Mesothelial cell of epicardium (in vitro differentiated cells): ENCODE measurements at places on chromosomes 7 and 10.

DNA sequence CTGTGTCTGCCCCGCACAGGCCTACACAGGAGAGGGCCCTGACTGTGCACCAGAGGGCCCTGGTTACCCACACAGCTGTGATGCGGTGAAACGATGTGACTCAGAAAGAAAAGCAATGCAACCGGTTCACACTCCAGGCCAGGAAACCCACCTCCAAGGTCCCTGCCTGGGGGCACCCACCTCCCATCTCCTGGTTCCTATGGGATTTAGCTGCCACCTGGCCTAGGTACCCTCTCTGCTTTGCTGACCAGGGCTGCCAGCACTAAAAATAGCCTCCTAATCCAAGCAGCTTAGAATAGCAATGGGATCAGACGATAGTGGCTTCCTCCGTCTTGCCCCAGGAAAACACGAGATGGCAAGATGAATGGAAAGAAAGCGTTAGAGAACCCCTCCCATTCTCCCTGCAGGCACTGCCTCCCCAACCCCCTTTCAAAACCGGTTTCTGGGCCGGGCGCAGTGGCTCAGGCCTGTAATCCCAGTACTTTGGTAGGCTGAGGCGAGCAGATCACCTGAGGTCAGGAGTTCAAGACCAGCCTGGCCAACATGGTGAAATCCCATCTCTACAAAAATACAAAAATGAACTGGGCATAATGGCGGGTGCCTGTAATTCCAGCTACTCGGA, 12.4 kb downstream of the RBP3 start:
- no peaks in the 10 kb centered on the region for H3K4me1 ChIP-seq
- no peak for DNase-seq
- no peak overlapping the region for H3K27ac ChIP-seq
- no peak overlapping the region for H3K4me3 ChIP-seq
- no peaks in the 10 kb centered on the region for H3K36me3 ChIP-seq
- no peaks in the 10 kb centered on the region for H3K27me3 ChIP-seq

- no peak for DNase-seq
- H3K27me3 ChIP-seq = no peaks in the 10 kb centered on the region
- peaks cover 5% of the 10 kb centered on the region for H3K36me3 ChIP-seq
- no peak overlapping the region for H3K4me3 ChIP-seq
Measured at GRCh38 chr10:90051053-90051452, 349.7 kb downstream of the KIF20B start.

- no peak for DNase-seq
- H3K36me3 ChIP-seq = no peaks in the 10 kb centered on the region
- no peak overlapping the region for H3K4me3 ChIP-seq
- H3K4me1 ChIP-seq = peaks cover 48% of the 10 kb centered on the region
- no peaks in the 10 kb centered on the region for H3K27me3 ChIP-seq
- H3K27ac ChIP-seq = peak overlapping the region; percentile 89
Measured at GRCh38 chr10:5619362-5620211, 46.8 kb downstream of the ASB13 start.

DNA sequence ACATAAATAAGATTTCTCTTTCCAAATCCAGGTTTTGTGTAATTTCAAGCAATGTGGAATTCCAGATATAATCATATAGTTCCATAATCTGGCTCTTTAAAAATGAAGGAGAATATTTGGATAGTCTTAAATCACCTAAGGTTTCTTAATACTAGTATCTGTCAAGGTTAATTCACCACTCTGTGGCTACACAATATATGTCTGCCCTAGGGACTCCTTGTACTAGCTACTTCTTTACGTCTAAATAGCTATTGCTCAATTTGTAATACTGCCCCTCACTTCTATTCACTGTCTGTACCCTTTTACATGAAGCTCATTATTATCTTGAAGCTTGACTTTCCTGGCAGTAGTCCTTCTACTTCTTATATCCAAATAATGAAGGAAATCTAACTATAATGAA, 47.2 kb downstream of the CACNA2D1 start:
- H3K27me3 ChIP-seq = no peaks in the 10 kb centered on the region
- H3K4me3 ChIP-seq = no peak overlapping the region
- no peak overlapping the region for H3K27ac ChIP-seq

DNA sequence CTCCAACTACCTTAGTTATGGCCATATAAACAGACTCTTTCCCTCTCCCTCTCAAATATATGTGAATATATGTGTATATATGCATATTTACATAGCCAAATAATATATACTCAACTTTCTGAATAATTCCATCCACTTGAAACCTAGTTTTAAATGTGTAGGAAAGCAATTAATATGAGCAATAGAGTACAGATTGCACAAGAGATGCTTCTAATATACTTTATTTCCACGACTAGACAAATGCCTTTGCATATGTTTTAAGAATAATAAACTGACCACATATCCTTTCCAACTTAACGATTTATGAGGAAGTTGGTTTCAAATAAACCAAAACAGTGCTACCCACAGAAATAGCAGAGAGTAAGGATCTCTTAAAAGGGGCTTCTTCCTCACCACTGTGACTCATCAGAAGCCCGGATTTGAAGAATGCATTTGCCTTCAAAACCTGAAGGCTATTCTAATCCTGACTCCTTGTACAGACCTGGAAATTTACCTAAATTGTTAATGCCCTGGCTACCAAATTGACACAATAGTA, 266.3 kb downstream of the AHR start:
- H3K27me3 ChIP-seq = no peaks in the 10 kb centered on the region
- H3K4me1 ChIP-seq = peaks cover 7% of the 10 kb centered on the region
- no peak for DNase-seq
- peaks cover 3% of the 10 kb centered on the region for H3K36me3 ChIP-seq
- no peak overlapping the region for H3K4me3 ChIP-seq

GRCh38 chr10:118922226-118922625, 107.3 kb upstream of the NANOS1 start:
- no peaks in the 10 kb centered on the region for H3K36me3 ChIP-seq
- peaks cover 8% of the 10 kb centered on the region for H3K4me1 ChIP-seq
- no peak for DNase-seq
- H3K27me3 ChIP-seq = no peaks in the 10 kb centered on the region

GRCh38 chr7:156379324-156380070, 261.1 kb upstream of the RNF32 start:
- no peak for DNase-seq
- H3K27me3 ChIP-seq = no peaks in the 10 kb centered on the region

GRCh38 chr10:71622154-71622526, 97.4 kb downstream of the C10orf105 start:
- no peaks in the 10 kb centered on the region for H3K27me3 ChIP-seq
- peaks cover 36% of the 10 kb centered on the region for H3K4me1 ChIP-seq
- H3K27ac ChIP-seq = peak overlapping the region; percentile 80
- no peaks in the 10 kb centered on the region for H3K36me3 ChIP-seq
- peak overlapping the region; percentile 26 for H3K4me3 ChIP-seq
- DNase-seq = no peak

DNA sequence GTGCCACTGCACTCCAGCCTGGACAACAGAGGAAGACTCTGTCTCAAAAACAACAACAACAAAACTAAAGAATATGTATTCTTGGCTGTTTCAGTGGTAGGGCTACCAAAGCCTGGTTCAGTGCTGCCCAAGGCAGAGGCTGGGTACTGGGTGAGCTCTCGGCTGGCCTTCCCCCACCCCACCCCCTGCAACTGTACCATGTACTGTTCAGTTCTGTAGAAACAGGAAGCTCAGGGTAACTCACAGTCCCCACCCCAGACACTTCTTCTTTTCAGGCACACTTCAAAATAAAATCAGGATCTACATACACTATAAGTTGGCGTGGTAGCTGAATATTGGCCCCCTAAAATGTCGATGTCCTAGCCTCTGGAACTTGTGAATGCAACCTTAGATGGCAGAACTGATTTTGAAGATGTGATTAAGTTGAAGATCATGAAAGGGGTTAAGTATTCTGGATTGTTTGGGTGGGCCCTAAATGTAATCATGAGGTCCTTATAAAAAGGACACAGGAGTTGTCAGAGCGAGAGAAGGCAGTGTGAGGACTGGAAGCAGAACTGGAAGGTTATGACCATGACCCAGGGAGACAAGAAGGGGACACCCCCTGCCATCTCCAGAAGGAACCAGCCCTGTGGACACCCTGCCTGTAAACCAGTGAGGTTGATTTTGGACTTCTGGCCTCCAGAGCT, 31.2 kb downstream of the TBXAS1 start:
- H3K27me3 ChIP-seq = peaks cover 8% of the 10 kb centered on the region
- H3K36me3 ChIP-seq = no peaks in the 10 kb centered on the region
- H3K4me1 ChIP-seq = no peaks in the 10 kb centered on the region
- DNase-seq = no peak

DNA sequence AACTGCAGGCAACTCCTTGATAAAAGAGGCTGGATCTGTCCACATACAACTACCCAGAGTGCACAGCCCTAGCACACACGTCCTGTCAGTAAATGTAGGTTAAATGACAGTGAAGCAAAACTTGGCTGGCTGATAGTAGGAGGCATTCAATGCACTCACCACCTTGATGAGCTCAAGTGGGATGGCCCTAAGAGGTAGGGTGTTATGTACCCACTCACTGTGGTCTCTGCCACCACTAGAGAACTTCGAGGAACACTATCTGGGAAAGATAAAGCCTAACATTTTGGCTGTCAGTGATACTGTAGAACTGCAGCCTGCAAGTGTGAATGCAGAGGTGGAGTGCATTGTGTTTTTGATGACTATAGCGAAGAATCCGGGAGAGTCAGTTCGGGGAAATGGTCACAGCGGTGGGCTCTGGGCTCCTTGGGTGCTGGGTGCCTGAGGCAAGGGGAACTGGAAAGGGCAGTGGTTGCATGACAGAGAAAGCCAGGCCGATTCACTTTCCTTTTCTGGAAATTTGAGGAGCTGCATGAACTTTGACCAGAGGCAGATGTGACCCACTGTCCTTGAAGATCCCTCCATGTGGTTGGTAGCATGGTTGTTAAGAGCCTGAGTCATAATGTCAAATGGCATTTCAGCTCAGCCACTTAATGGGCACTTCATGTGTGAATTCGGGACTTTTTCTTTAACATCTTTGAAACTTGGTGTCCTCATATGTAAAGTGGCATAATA, 93.1 kb upstream of the ZPBP start:
- no peak overlapping the region for H3K27ac ChIP-seq

DNA sequence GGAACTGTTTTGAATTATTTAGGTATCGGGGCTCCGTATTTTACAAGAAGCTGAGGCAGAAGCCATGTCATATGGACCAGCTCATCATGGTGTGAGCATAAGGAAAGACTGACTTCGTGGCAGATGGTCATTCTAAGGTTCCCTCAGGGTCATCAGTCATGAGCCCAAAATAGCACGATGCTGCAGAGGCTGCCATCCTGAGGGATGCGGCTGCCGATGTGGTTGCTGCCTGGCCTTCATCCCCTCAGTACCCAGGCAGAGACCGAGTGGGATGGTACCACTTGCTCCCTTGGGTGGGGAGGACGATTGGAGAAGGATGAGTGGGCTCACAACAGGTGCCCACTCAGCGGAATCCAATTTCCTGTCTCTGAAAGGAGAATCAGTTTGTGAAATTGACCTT, 490.3 kb downstream of the SDK1 start:
- H3K4me3 ChIP-seq = no peak overlapping the region
- no peak for DNase-seq
- H3K27me3 ChIP-seq = no peaks in the 10 kb centered on the region
- no peaks in the 10 kb centered on the region for H3K4me1 ChIP-seq

DNA sequence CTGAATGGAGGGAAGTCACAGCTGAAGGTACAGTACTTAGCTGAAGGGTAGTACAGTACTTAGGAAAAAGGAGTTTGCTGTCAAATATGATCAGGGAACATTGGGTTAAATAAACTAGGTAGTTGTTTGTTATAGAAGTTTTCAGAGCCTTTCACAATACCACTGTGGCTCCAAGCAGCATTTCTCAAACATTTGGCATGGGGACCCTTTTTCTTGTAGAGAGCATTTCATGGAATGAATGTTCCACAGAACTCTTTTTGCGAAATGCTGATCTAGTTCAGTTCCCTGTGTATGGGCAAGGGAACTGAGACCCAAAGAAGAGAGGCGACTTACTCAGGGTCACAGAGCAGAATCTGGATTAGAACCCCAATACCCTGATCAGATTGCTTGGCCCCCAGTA, 31.5 kb upstream of the DDX50 start:
- no peak overlapping the region for H3K27ac ChIP-seq
- H3K4me3 ChIP-seq = no peak overlapping the region
- peaks cover 8% of the 10 kb centered on the region for H3K36me3 ChIP-seq
- DNase-seq = no peak
- no peaks in the 10 kb centered on the region for H3K27me3 ChIP-seq

- H3K27ac ChIP-seq = no peak overlapping the region
- H3K4me3 ChIP-seq = no peak overlapping the region
- DNase-seq = no peak
- peaks cover 15% of the 10 kb centered on the region for H3K27me3 ChIP-seq
Measured at GRCh38 chr7:123537026-123537642, 2.7 kb upstream of the IQUB start.

- H3K4me1 ChIP-seq = peaks cover 33% of the 10 kb centered on the region
- H3K36me3 ChIP-seq = peaks cover 5% of the 10 kb centered on the region
- H3K4me3 ChIP-seq = no peak overlapping the region
- H3K27me3 ChIP-seq = peaks cover 7% of the 10 kb centered on the region
- H3K27ac ChIP-seq = peak overlapping the region; percentile 53
Measured at GRCh38 chr7:963236-964078, 9.0 kb upstream of the ADAP1 start.
